Activated CD4-positive, CD25-positive, alpha-beta regulatory T cell treated with anti-CD3 and anti-CD28 coated beads, Interleukin-2, amount 50 U/mL, for 72 hours (primary cell): ENCODE measurements at places on chromosomes 4 and X.

- DNase-seq = no peak
Measured at GRCh38 chrX:39894683-39895082, 203.1 kb downstream of the BCOR start.

DNA sequence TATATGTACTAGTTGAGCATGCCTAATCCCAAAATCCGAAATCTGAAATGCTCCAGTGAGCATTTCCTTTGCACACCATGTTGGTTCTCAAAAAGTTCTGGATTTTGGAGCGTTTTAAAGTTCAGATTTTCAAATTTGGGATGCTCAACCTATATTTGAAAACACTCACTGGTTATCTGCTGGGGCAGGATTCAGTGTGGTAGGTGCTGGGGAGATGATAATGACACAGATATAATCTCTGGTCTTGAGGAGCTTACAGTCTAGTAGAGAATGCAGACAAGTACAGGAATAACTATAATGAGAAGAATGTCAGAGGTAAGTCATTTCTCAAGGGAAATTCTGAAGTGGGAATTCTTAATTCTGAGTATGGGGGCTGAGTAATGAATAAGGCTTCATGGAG, 59.4 kb upstream of the CITED1 start:
- DNase-seq = no peak

DNA sequence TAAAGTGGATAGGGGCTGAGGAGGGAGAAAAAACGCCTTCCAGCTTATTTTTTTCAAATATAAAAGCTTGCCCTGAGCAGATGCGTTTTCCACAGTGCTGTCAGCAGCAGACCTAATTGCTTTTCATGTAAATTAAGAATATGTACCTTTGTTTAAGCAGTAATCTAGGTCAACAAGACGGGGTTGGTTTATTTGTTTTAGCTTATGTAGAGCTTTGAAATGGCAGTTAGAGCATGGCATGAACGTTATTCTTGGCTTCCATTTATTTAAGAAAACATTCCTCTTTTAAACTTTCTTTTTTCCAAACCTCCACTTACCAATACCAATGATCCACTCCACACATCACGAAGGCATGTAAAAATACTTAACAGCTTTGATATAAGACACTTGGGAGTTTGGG, 220.3 kb upstream of the TENM3 start:
- DNase-seq = no peak

DNA sequence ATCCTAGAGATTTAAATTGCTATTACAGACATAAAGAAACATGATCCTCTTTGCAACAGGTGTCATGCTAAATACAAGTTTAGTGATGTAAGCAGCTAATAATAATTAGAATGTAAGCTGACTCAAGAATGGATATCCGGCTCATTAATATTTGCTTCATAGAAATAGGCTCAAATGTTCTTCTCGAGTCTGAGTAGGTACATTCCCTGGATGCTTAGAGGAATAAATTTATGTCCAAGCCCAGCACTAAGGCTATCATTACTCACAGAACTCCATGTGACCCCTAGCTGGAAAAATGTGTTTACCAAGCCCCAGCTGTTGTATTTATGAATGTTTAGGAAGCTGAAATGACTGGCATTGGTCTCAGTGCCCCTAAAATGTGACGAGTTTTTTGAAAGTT, 87.6 kb upstream of the TSPAN7 start:
- DNase-seq = no peak

GRCh38 chr4:73257651-73258435, 755 bp downstream of the ANKRD17 start:
- no peak for DNase-seq

- no peak for DNase-seq
Measured at GRCh38 chr4:107705742-107706556, 14.1 kb downstream of the PAPSS1 start.

GRCh38 chrX:11751261-11751660, 6.8 kb upstream of the MSL3 start:
- no peak for DNase-seq

DNA sequence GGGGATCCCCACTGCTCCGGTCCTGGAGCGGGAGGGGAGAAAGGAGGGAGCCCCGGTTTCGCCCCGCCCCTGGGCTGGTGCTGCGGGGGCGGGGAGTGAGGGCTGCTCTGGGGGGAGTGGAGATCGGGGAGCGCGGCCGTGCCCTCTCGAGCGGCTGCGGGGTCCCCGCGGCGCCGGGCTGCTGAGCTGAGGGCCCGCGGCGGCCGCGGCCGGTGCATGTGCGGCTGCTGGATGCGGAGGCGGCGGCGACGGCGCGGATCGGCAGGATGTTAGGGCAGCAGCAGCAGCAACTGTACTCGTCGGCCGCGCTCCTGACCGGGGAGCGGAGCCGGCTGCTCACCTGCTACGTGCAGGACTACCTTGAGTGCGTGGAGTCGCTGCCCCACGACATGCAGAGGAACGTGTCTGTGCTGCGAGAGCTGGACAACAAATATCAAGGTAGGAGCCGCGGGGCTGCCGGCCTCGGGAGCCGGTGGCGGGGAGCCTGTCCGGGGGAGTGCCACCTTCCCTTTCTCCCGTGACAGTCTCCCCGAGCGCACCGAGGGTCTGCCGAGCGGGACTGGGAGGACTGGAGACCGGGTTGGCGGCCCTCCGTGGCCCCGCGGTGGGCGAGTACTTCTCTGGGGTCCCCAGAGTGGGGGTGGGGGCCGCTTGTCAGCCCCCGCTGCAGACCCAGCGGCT, at the start of gene ING2:
Gene ING2 (plus strand): TSS at position 129 of the 681 bp plus-strand sequence. CDS start 138 bp downstream, at position 267.
- DNase-seq = no peak
